HL-60 (cell line): ENCODE measurements at places on chromosomes 12 and 14.
A peak's percentile ranks its signal among the peaks of the same experiment; 100 is the strongest.

DNA sequence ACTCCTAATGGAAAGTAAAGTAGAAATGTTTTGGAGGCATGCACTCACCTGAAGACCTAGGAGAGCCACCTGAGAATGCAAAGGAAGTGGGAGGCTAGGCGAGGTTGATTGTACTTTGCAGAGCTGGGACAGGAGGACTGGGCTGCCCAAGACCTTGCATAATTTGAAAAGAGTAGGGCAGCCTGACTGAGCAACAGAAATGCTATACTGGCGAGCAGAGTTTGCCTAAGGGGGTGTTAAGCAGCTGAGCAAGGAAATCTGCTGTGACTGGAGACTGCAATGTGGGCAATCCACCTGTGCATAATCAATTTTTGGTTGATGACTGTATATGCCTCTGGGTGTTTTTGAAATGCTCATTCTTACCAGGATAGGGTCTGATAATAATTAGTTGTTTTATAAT is 834.1 kb downstream of the TRHDE start:
- no peak for DNase-seq

- no peak for DNase-seq
These were observed 7.8 kb upstream of the KRT72 start for GRCh38 chr12:52608826-52609630.

- no peak for DNase-seq
These were observed 333.7 kb upstream of the TMTC1 start for GRCh38 chr12:30117483-30117882.

- DNase-seq = no peak
These were observed 781 bp downstream of the NPAS3 start for GRCh38 chr14:32939254-32940065.

GRCh38 chr14:39268393-39268792 is 34.7 kb downstream of the MIA2 start:
- no peak for DNase-seq

GRCh38 chr14:30608533-30609006 is 13.5 kb upstream of the SCFD1 start:
- DNase-seq = no peak

DNA sequence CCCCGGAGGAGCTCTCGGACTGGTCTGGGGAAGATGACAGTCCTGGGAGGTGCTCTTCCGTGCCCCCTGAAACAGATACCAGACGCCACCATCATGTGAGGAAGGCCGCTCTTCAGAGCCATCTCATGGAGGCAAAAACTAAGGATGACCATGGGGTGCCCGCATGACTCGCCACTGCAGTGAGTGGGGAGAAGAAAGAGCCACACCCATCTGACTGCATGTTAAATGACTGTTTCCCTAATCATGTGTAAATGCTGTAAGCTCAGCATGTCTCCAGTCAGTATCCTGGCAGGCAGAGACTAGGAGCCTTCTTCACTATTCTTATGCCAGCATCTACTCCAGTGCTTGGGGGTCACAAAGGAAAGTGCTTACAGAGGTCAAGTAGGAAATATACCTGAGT is 4.0 kb downstream of the STON2 start:
- DNase-seq = no peak

DNA sequence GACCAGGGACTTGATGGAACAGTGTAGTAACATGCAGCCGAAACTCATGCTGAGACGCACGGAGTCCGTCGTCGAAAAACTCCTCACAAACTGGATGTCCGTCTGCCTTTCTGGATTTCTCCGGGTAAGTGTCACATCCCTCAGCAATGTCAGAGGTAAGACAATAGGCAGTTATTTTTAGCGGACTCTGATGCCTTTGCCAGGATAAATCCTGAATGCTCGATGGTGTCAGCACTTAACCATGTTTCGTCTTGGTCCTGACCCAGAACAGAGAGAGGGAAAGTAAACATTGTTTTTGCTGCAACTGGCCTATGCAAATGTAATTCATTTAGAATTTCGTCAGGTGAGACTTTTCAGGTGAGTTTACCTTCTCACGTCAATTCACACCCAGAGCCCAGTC is 112.3 kb downstream of the PLXNC1 start:
- no peak for DNase-seq

DNA sequence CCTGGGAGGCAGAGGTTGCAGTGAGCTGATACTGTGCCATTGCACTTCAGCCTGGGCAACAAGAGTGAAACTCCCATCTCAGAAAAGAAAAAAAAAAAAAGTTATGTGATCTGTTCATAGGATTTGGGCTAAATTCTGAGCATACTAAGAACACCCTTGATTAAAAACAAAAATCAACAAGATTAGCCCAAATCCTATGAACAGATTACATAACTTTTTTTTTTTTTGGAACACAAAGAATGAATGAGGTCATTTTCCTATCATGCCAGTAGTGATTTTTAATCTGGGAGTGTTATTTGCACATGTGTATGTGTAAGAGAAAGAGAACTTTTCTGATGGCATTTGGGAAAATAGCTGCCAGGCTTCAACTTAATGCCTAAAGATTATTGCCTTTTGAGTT is 208.7 kb downstream of the ERC1 start:
- no peak for DNase-seq

DNA sequence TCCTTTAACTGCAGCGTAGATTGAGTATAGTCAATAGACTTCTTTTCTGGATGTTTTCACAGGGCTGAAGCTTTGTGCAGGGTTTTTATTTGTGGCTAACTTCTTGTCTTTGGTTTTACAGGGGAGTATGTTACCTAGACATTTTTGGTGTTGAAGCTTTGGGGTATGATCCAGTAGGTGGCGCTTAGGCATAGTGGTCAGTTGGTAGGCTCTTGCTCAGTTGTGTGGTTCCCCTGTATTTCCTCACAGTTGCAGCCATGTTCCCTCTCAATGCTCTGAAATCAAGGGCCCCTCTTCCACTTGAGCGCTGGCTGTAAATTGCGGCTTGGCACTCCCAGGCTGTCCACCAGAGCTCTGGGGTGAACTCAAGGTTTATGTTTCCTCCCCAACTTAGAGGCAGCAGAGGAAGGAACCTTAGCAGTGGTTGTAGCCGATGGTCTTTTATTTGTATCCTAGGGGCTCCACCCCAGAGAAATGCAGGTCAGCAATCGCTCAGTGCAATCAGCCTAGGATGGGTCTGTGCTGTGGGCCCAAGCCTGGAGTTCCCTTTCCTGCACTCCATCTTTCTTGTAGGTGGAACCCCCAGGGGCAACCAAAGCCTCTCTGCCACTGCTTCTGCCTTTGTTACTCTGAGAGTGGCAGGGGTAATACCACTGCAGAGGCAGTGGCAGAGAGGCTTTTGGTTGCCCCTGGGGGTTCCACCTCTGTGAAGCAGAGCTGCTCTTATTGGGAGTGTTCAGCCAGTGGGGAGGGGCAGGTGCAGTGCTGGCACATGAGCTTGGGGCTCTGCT is 55.1 kb downstream of the CMAS start:
- peak; percentile 71 for DNase-seq

- DNase-seq = no peak
These were observed 77.1 kb upstream of the ACTN1 start for GRCh38 chr14:69055999-69056788.

DNA sequence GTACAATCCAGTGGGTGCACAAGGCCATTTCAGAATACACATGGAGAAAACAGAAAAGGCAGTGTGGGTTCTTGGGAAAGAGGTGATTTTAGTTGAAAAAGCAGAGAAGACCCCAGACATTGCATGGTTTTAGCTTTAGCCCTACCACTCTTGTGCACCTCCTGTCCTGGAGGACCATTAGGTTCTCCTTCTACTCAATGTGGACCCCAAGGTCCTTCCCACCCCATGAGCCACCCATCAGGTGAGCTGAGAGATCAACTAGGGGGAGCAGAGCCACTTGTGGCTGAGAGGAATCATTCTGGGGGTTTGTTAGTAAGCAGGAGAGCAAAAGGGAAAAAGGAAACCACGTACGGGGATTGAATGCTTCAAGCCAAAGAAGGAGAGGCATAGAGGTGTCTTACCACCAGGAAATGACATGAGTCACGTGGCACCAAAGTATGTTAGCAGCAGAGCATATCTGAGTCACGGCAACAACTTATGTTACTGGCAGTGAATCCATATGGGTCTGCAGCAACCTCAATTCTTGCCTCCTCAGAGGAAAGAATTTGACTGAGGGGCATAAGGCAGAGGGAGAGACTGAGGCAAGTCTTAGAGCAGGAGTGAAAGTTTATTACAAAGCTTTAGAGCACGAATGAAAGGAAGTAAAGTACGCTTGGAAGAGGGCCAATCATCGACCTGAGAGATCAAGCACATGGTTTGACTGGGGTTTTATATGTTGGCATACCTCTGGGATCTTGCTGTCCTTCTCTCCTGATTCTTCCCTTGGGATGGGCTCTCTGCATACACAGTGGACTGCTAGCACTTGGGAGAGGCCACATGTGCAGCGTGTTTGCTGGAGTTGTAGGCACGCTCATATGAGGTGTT is 73.9 kb downstream of the HSD17B6 start:
- peak; percentile 20 for DNase-seq

DNA sequence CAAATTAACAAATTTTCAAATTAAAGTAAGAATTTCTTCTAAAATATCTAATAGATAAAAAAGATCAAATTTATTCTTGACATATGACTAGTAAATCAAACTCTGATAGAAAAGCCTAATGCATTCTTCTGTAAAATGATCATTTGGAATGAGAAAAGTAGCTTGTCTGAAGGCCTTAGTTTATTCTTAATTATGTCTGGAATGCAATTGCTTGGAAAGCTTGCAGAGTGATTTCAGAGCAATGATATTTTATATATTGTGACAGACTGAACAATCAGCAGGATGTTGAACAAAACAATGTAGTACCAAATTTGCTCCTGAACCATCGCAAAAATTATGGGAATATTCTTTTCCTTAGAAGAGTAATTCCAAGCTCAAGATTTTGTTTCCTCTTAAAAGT is 789.6 kb upstream of the NOVA1 start:
- no peak for DNase-seq

GRCh38 chr14:99001241-99001640 is 270.8 kb downstream of the BCL11B start:
- DNase-seq = no peak

DNA sequence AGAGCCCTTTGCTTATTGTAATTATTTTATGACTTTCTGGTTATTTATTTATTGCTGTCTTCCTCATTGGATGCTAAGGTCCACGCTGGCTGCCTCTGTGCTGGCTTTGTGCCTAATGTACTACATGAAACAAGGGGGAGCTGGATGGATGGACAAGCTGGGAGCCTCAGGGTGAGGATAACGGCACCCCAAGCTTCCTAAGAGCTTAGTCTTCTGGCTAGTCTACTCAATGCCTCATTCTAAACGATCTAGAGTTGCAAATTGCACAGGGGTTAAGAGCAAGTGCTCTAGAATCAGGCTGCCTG is 172.0 kb downstream of the CHST11 start:
- DNase-seq = no peak

DNA sequence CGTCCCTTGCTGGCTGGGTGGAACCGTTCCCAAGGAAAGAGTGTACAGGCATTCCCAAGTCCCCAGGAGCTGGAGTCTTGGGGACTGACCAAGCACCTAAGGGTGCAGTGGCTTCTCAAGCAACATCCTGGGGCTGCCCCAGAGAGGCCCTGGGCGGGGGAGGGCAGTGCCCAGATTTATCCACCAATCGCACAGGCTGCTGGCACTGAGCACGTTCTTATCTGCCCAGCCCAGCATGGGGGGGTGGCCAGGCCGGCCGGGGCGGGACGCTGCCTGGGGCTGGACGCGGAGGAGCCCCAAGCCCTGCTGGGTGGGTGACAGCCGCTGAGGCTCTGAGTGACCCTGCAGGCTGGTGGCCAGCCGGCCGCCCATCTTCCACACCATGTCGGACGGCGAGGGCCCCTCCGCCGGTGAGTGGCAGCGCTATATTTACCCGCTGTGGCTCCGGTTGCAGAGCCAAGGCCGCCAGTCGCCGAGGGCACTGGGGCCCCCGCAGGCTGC is 53.4 kb downstream of the CYP46A1 start:
- DNase-seq = no peak

DNA sequence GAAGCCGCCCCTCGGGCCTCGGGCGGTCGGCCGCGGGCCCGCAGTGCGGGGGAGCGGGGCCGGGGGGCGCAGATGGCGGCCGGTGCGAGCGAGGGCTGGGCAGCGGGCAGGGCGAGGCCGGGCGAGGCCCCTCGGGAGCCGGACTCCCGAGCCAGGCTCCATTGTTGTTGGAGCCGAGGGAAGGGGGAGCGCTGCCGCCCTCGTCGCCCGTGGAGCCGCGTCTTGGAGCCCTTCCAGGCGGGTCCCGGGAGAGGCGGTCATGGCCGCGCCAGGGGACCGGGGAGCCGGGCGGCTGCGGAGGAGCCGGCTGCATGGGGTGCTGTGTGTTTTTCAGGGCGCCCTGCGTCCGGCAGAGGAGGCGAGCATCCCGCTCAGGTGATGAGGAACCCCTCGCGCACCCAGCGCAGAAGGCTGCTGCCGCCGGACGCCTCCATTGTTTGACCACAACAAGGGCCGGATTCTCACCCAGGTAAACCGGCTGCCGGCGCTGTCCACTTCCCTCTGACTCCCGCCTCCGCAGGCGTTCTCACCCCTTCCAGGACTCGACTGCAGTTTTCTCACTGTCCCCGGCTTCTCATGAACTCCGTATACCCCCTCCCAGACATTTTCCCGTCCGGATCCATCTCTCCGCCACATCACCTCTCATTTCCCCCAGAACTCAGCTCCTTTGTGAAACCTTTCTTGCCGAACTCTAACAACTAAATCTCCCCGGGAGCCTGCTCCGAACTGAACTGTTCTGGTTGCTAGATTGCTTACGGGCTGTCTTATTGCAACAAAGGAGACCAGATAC is 732 bp downstream of the ZNF664 start:
- DNase-seq = no peak
